H9 (cell line): ENCODE measurements at places on chromosomes 12 and 14.

GRCh38 chr12:128606538-128606937 lies 217.2 kb downstream of the SLC15A4 start:
- no peak for DNase-seq

DNA sequence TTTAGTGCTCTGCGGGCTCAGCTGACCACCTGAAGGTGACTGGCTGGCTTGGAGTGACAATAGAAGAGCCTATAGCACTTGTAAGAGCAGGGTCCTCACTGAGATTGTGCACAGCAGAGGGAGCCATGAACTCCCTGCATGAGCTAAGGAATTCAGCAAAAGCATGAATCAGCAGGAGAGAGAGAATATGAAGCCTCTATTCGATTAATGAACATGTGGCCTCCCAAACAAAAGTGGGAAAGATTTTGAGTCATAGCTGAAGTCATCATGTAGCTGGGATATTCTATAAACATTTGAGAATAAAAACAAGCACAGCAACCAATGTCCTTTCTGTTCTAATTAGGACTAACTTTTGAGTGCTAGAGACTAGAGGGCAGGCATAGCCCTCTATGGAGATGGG lies 626.6 kb downstream of the DIO2 start:
- DNase-seq = no peak

DNA sequence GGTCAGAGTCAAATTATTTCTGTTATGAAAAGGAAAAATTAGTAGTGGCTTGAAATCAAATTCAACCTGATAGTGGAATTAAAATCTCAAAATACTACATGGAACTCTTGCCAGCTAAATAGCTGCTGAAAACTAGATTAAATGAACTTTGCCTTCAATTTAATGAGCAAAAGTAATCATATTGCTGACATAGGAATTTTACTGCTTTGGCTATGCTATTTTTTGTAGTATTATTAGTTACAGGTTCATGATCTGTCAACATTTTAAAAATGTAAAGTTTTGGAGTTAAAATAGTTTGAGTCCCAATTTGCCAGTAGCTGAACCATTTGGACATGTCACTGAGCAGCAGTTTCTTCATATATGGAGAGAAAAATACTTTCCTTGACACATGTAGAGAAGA lies 81.4 kb downstream of the RERGL start:
- DNase-seq = no peak

- peak; percentile 96 for DNase-seq
Measured at GRCh38 chr12:108838194-108839017, 19.0 kb downstream of the SSH1 start.

- no peak for DNase-seq
Measured at GRCh38 chr12:51915951-51916350, 8.6 kb downstream of the ACVRL1 start.

DNA sequence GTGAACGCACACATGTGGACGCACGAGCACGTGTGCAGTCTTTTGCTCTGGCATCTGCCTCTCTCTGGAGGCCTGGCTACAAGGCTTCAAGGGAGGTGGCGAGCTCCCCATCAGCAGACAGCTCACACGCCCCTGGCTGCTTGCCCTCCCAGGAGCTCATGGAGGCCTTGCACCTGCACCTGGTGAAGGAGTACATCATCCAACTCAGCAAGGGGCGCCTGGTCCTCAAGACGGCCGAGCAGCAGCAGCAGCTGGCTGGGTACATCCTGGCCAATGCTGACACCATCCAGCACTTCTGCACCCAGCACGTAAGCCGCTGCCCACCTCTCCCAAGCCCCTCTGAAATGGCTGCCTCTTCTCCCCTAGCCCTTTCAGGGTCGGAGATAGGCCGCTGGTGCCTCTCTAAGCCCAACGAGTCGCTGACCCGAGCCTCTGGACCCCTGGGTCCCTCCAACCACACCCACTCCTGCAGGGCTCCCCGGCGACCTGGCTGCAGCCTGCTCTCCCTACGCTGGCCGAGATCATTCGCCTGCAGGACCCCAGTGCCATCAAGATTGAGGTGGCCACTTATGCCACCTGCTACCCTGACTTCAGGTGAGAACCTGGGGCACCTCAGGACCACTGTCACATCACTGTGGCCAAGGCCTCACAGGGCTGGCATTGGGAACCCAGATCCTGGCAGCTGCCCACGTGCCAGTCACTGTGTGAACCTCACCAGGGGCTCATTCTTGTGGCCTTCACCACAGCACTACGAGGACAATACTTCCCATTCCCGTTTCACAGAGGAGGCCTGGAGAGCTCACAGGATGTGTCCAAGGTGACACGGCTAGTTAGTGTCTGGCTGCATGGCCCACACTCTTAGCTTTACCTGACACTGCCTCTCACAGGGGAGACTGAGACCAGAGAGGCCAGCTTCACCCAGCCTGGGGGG lies 10.2 kb downstream of the TNFAIP2 start:
- no peak for DNase-seq

GRCh38 chr12:93089805-93090569 lies 160.9 kb upstream of the EEA1 start:
- no peak for DNase-seq

DNA sequence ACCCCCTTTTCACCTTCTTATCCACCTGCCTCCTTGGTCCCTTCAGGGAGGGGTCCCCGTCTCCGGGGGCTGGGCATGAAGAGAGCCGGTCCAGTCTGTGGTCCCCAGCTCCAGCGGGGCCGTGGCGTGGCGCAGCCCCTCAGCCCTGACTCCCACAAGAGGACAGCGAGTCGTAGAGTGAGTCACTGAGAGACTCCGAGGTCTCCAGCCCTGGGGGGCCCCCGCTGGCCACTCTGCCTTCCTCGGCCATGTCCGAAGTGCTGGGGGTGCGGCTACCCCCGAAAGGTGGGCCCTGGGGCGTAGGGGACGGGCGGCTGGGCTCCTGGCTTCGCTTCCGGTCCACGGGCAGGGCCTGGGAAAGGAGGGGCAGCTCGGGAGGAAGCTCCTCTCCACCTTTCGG lies 36.5 kb downstream of the NCKAP5L start:
- no peak for DNase-seq

GRCh38 chr12:81729781-81730180 lies 29.4 kb downstream of the PPFIA2 start:
- DNase-seq = no peak

GRCh38 chr14:32384464-32384863 lies 55.4 kb downstream of the AKAP6 start:
- no peak for DNase-seq

- peak; percentile 39 for DNase-seq
Measured at GRCh38 chr12:118035190-118036041, 18.9 kb downstream of the RFC5 start.

DNA sequence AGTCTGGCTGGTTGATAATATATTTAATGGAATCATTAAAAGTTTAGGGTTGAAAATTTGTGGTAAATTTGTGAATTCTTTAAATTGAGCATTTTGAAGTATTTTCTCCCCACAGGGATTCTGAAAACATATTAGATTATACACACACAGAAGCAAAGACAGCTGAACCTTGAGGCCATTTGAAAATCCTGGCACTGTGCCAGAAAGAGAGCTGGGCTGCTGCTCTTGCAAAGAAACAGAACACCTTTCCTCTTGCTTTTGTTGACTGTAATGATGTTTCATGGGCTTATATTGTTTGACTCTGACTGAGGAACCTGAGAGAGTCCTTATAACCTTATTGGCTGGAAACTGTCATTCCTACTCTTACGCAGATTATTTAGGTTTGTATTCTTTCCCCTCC lies 4.8 kb downstream of the RNF34 start:
- no peak for DNase-seq

DNA sequence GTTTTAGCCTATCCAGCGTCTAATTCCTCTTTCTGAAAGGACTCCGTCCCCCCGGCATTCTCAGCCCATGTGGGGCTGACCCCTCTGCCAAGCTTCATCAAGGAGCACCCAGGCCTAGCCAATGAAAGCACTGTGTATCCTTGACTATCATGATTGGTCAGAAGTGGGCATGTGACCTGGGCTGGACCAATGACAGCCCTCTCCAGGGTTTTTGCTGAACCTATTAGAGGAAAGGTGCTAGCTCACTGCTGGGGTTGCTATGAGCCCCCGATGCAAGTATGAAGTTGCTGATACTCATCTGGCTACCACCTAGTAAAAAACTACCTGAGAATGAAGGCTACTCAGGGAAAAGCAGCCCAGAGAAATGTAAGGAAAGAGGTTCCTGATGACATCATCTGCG lies 68.1 kb downstream of the LRRC74A start:
- no peak for DNase-seq

GRCh38 chr12:125873016-125873415 lies 807.8 kb downstream of the AACS start:
- DNase-seq = no peak

- peak; percentile 58 for DNase-seq
Measured at GRCh38 chr14:67943947-67944346, 124.4 kb downstream of the RAD51B start.

GRCh38 chr12:44369998-44370397 lies 506.1 kb downstream of the NELL2 start:
- DNase-seq = no peak
